M059J (cell line): ENCODE measurements at places on chromosomes 16 and 17. TPM values are rescaled to one million over a fixed set of nuclear protein-coding genes. Genes with fewer than 3 reads are reported as not detected.

GRCh38 chr16:88478889-88479792 is 26.1 kb downstream of the ZFPM1 start:
- DNase-seq = no peak

DNA sequence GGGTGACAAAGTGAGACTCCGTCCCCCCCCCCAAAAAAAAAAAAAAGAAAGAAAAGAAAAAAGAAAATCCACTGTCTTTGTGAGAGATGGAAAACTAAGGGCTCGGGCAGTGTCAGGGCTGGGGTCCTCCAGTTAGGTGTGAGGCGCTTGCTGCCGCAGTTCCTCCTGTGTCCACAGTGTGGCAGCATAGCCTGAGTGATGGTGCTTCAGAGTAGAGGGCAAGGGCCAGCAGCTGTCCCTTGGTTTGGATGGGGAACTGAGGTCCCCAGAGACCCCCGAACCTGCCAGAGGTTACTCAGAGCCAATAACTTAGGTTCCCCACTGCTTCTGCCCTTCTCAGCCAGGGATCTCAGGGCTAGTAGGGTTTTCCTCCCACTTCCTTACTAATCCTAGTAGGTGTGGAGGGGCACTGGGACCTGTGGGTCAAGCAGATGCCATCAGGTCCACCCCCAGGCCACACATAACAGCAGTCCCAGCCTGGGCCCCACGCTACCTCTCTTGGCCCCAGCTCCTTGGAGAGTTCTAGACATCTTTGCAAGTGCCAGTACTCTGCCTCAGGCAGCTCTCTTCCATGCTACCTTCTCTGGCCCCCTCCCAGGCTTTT is 7.9 kb upstream of the LLGL1 start:
- peak; percentile 50 for DNase-seq

DNA sequence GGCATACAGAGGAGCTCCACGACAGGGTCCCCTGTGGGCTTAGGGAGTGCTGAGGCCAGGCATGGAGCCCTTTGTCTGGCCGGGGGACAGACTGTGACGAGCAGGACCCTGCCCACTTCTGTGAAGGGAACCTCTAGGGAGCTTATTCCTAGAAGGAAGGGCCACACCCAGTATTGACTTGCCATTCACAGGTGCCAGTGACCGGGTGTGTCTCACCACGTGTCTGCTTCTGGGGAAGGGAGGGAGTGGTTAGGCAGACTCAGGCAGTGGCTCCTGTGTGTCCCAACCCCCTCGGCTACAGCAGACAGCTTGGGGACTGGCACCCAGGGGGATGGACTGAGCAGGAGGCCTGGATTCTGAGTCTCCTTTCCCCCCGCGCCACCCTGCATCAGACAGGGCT is 57.2 kb downstream of the SOCS1 start:
- DNase-seq = no peak

CPNE2 gene
- 27.5 and 34.3 TPM in 2 replicates for total RNA-seq

LGALS9B gene
- not detected in 2 replicates for total RNA-seq

TNFRSF13B gene
- not detected in 2 replicates for total RNA-seq

DNA sequence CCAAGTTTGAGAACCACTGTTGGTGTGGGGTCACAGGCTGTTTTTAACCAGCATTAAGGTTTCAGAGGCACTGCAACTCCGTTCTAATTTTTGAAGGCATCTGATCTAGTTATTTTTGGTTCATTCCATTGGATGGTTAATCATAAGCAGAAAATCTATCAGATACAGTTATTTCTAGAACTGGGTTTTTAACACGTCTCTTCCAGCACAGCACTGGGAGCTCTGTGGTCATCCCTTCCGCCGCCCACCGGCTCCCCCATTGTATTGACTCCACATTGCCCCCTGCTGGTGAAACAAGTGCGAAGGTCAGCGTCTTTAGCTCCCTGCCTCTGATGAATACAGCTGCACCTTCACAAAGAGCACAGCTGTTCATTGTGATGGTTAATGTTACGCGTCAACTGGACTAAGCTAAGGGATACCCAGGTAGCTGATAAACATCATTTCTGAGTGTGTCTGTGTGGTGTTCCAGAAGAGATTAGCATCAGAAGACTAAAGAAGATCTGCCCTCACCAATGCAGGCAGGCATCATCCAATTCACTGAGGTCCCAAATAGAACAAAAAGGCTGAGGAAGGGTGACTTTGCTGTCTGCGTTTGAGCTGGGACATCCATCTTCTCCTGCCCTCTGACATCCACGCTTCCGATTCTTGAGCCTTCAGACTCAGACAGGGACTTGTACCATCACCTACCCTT is 8.5 kb downstream of the CCL18 start:
- peak; percentile 9 for DNase-seq

SLC47A2 gene
- not detected in 2 replicates for total RNA-seq

DNA sequence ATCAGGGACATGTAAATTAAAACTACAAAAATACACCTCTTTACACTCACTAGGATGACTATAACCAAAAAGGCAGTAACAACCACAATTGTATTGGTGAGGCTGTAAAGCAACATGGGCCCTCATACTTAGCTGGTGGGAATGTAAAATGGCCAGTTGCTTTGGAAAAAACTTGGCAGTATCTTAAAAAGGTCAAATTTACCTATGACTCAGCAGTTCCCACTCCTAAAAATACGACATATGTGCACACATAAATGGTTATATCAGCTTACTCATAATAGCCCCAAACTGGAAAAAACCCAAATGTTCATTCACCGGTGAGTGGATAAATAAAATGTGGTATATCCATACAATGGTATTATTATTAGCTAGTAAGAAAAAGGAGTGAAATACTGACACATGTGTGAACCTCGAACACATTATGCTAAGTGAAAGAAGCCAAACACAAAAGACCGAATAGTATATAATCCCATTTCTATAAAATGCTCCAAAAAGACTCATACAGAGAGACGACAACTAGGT is 391.4 kb downstream of the NPIPA8 start:
- peak; percentile 5 for DNase-seq

- DNase-seq = no peak
Measured at GRCh38 chr16:31429314-31429713, 1.2 kb upstream of the COX6A2 start.

FGF11 gene
- 3.7 and 5.0 TPM in 2 replicates for total RNA-seq

DNA sequence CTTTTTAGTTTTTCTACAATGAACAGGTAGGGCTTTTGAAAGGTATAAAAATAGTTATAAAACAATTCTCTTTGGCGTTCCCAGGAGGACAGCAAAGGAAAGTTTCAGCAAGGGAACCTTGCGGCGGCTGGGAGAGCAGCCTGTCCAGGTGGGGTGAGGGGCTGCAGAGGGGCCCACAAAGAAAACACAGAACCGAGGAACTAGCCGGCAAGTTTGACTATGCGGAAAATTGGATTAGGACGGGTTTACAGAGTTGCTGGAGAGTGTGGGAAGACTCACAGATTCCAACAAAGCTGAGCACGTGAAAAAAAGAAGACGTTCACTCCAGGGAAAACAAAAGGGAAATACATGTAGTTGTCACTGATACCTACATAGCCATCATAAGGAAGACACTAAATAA is 40.2 kb upstream of the METTL16 start:
- DNase-seq = no peak

DNA sequence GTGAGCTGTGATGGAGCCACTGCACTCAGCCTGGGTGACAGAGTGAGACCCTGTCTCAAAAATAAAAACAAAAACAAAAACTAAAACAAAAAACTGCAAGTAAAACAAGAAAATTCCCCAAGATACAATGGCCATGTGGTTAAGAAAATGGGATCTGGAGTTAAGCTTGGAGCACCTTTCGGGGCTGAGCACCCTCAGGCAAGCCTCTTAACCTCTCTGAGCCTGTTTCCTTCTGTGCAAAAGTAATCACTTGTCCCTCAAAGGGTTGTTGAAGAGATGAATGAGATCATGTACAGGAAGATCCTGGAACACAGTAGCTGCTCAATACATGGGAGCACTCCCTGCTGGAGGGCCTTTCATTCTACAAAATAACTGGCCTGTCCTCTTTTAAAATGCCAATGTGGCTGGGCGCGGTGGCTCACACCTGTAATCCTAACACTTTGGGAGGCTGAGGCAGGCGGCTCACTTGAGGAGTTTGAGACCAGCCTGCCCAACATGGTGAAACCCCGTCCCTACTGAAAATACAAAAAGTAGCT is 19.8 kb upstream of the KIFC3 start:
- no peak for DNase-seq

DNA sequence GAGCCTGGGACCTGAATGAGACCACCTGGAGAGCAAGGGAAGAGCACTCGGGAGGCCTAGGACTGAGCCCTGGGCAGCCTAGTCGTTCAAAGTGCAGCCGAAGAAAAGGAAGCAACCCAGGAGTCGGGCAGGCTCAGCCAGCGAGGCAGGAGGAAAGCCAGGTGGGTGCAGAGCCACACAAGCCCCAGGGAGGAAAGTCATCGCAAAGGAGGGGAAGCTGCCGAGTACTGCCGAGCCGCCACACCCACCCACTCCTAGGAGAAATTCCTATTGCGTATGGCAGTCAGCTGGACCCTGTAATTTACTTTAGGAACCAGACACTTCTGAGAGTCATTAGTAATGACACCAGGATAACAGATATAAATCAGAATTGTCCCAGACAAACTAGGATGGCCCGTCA is 187.6 kb downstream of the KATNIP start:
- DNase-seq = no peak

- no peak for DNase-seq
Measured at GRCh38 chr16:85222155-85222863, 110.0 kb upstream of the CIBAR2 start.

- no peak for DNase-seq
Measured at GRCh38 chr17:8439681-8440080, 4.0 kb downstream of the NDEL1 start.

DNA sequence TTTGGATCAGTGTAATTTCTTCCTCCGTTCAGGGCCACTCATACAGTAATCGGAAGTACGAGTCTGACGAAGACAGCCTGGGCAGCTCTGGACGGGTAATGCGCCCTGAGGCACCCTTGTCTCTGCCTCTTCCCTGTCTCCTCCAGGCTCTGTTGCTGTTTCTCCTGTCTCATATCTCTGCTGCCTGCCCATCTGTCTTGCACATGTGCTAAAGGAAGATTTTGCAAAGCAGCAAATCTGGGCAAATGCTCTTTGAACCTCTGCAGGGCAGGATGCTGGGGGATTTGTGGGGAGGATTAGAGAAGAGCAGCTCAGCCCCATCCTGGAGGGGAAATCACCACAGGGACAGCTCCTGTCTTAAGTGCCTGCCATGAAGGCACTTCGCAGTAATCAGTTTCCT is 32.4 kb upstream of the POLR3E start:
- DNase-seq = no peak

DNA sequence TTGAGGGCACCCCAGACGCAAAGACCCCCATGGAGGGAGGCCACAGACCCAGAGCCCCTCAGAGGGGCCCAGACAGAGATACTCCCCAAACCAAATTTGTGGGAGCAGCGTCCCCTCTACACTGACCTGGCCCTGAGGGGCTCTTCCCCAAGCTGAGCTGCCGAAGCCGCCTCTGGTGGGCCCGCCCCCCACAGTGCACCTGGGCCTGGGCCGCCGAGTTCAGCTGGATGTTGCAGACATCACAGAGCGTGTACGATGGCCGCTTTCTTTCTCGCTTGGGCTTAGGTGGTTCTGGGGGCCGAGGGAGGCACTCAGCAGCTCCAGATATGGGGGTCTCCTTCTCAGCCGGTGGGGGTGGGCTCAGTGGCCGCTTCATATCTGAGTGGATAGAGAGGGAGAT is 12.3 kb upstream of the C17orf113 start:
- DNase-seq = no peak

GRCh38 chr16:48276102-48276501 is 28.8 kb upstream of the ABCC11 start:
- no peak for DNase-seq

DNA sequence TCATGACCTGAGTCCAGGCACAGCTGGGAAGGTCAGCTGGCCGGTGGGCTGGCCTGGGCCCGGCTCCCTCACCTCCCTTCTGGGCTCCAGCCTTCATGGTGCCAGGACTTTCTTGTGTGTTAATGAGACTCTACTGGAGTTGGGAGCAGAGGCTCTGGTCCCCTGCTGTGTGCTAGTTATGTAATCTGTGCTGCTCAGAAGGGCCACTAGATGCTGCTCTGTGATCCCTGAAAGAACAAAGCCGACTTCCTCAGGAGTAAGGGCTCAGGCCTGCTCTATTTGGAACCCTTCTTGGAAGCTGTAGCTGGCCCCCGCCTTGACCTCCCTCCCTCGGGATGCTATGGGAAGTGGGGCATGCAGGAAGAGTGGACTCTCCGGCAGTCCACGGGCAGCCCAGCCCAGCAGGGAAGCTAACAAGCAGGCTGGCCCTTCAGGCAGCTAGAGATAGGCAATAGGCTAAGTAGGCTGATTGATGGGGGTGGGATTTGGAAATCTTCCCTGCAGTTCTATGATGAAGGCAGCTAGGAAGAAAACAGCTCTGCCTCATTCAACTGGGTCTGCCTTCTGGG is 3.3 kb upstream of the CDK5R1 start:
- DNase-seq = peak; percentile 67

QPRT gene
- total RNA-seq = 4.0 and 9.0 TPM in 2 replicates

PRDM7 gene
- total RNA-seq = not detected in 2 replicates

DNA sequence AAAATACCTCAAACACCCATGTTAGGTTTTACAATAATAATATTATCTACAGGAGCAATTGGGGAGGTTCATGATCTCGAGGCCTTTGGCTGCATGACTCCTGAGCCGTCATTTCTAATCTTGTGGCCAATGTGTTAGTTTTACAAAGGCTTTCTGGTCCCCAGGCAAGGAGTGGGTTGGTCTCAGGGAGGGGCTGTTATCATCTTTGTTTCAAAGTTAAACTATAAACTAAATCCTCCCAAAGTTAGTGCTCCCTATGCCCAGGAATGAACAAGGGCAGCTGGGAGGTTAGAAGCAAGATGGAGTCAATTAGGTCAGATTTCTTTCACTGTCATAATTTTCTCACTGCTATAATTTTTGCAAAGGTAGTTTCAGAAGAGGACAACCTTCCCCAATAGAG is 9.1 kb upstream of the CCL5 start:
- DNase-seq = no peak

C17orf107 gene
- total RNA-seq = 0.20 TPM in 1 of 2 replicates, not detected in the other

MYOCD gene
- total RNA-seq = 1.5 and 1.8 TPM in 2 replicates

GRCh38 chr17:27644586-27644985 is 13.6 kb downstream of the LGALS9 start:
- DNase-seq = no peak

RAB26 gene
- total RNA-seq = 2.1 and 3.8 TPM in 2 replicates

MATCAP1 gene
- total RNA-seq = 7.7 and 13.7 TPM in 2 replicates

- DNase-seq = no peak
Measured at GRCh38 chr17:31456814-31457213, 65.3 kb downstream of the RAB11FIP4 start.

DNA sequence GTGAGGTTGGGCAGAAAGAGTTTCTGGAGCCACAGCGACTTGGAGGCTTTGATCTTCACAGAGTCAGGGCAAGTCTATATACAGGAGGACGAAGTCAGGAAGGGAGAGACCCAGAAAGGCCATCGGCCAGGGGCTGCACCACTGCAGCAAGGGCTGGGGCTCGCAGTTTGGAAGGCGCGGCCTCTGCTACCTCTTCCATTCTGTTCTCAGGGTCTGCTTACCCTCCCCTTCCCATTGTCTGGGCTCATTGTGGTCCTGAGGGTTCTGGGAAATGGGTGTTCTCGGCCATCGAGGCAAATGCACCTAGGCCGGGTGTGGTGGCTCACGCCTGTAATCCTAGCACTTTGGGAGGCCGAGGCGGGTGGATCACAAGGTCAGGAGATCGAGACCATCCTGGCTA is 16.0 kb downstream of the ST6GALNAC1 start:
- no peak for DNase-seq

GRCh38 chr16:84378567-84378966 is 10.2 kb downstream of the ATP2C2 start:
- no peak for DNase-seq

MMP2 gene
- total RNA-seq = 108 and 198 TPM in 2 replicates
